ENCODE measurements at places on chromosomes 6 and 20. TPM values are rescaled to one million over a fixed set of nuclear protein-coding genes. Genes with fewer than 3 reads are reported as not detected.

STX11 gene
- total RNA-seq: 0.91 TPM

ELOVL2 gene
- total RNA-seq: 0.22 TPM

TBXT gene
- not detected for total RNA-seq

BTNL2 gene
- total RNA-seq: not detected

BPIFA1 gene
- total RNA-seq: not detected

CYP39A1 gene
- total RNA-seq: 8.4 TPM

ACTR5 gene
- total RNA-seq: 5.1 TPM

LAMA4 gene
- 536 TPM for total RNA-seq

MEP1A gene
- not detected for total RNA-seq

SLC22A16 gene
- total RNA-seq: not detected

HCK gene
- 0.11 TPM for total RNA-seq

TXLNB gene
- 1.1 TPM for total RNA-seq

KCNK15 gene
- 6.8 TPM for total RNA-seq

ELOVL4 gene
- total RNA-seq: 12.3 TPM

GPX5 gene
- total RNA-seq: not detected

SLC32A1 gene
- total RNA-seq: not detected

SAMD5 gene
- 2.8 TPM for total RNA-seq

PLN gene
- not detected for total RNA-seq

BHLHE23 gene
- not detected for total RNA-seq
